ENCODE measurements at places on chromosomes 1 and 21.

- DNase-seq, result no peak
These were observed 10.3 kb downstream of the LCE4A start for GRCh38 chr1:152718238-152718637.

DNA sequence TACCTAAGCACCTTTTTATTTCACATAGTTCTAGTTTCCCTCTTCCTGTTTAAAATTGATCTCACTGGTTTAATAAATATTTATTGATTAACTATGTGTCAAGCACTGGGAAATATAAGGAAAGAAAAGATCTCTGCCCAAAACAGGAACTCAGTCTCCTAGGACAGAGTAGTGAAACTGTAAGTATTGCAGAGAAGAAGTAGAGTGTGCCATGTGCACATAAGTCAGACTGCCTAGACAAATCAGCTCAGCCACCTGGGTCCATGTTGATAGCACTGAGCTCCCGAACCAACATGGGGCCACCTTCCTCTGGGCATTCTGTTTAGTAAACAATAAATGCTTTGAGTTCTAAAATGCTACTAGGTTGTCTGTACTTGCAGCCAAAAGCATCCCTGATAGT, 9.8 kb upstream of the SSX2IP start:
- DNase-seq, result no peak

DNA sequence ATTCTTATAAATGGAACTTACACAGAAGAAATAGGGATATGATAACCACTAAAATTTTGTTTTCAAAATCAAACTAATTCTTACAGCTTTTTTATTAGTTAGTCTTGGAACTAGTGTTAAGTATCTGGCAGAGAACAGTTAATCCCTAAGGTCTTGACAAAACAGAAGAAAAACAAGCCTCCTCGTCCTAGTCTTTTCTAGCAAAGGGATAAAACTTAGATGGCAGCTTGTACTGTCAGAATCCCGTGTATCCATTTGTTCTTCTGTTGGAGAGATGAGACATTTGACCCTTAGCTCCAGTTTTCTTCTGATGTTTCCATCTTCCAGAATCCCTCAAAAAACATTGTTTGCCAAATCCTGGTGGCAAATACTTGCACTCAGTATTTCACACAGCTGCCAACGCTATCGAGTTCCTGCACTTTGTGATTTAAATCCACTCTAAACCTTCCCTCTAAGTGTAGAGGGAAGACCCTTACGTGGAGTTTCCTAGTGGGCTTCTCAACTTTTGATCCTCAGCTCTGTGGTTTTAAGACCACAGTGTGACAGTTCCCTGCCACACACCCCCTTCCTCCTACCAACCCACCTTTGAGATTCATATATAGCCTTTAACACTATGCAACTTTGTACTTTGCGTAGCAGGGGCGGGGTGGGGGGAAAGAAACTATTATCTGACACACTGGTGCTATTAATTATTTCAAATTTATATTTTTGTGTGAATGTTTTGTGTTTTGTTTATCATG, 42.3 kb upstream of the LAMC2 start:
- no peak for DNase-seq

GRCh38 chr1:183651612-183652011, 1.5 kb downstream of the APOBEC4 start:
- DNase-seq, result no peak

DNA sequence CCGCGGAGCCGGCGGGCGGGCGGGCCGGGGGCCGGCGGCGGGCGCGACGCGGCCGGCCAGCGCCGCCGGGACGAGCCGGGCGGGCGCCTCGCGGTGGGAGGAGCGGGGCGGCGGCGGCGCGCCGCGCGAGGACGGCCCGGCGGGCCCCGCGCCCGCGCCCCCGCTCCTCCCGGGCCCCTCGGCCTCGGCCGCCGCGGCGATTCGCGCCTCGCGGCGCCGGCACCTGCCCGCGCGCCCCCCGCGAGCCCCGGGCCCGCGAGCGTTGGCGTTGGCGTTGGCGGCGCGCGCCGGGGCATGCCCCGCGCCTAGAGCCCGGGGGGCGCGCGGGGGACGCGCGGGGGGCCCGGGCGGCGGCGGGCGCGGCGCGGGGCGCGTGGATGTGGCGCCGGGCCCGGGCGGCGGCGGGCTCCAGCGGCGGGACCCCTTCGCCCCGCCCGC, at the start of gene SKI:
Gene SKI (plus strand): TSS at position 163 of the 438 bp plus-strand sequence. CDS start 448 bp downstream, outside the sequence.
- no peak for DNase-seq

DNA sequence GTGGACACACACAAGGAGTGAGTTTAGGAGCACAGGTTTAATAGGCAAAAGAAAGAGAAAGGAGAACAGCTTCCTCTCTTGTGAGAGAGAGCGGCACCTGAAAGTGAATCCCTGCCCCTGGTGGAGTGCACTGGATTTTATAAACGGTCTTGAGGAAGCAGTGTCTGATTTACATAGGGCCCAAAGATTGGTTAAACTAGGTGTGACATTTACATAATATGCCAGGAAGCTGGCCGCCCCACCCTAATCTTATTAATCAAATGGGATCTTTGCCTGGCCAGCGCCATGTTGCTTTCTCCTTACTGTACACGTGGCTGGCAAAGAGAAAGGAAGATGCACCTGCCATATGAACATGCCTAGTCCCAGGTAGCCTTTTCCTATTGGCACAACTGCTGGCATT, 38.7 kb downstream of the CFH start:
- DNase-seq, result no peak

GRCh38 chr1:84769636-84770035, 79.4 kb upstream of the SSX2IP start:
- DNase-seq, result no peak

DNA sequence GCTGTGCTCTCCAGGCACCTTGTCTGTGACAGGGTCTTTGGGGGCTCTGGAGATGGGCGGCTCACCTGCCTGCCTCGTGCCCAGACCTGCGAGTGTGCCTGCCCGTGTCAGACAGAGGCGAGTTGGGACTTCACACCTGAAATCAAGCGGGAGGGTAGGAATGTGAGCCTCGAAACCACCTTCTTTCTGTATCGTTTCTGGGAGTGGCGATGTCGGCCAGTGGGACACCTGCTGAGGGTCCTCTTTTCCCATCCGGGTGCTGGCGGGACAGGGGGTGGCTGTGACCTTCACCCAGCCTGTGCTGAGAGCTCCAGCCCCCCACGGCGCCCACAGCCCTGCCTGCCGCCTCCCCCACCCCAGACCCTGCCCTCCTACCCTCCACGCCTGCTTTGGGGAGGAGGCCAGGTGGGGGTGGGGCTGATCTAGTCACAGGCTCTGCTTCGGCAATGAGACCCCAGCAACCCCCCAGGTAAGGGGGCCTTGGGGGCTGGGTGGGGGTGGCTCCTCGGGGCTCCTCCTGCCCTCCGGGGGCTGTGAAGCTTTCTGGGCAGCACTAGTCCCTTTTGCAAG, 15.6 kb upstream of the FAAP20 start:
- no peak for DNase-seq

DNA sequence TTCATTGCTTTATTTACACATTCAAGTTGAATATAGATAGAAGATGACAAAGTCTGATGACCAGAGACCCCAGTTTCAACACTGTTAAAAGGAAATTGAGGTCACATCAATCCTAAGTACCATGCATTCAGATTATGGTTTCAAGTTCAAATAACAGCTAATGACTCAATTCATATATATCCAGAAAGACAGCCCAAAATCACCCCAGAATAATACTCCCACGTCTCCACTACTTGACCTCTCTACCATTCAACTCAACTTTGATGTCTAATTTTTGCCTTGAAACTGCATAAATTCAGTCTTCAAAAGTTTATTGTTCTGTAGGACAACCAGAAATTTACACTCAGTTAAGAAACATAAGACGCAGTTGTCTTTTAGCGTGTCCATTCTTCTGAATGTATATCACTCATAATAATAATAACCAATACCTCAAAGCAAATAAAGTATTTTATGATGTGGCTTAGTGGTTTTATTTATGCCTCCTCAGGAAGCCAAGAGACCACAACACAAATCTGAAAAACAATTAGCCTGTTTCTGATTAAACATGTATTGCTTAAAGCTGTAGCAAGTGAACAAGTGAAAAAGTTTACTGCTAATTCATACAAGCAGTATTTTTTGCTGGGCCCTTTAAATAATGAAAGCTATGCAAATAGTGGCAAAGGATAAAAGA, 569.0 kb downstream of the LTN1 start:
- DNase-seq, result no peak

DNA sequence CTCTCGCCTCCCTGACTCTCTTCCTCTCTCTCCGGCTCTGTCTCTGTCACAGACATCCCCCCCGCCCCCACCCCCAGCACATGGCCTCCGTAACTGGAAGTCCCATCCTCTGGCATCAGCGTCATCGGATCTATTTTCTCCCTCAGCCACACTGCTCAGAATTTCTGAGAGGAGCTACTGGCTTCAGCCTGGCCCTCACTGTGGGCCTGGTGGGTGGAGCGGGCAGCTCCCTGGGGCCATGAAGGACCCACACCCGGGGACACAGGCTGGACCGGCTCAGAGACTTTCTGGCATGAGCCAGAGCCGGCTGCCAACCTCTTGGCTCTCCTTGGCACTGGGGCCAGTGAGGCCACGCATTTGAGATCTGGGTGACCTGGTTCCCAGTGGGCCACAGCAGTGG, 61.2 kb upstream of the CASZ1 start:
- DNase-seq, result no peak

DNA sequence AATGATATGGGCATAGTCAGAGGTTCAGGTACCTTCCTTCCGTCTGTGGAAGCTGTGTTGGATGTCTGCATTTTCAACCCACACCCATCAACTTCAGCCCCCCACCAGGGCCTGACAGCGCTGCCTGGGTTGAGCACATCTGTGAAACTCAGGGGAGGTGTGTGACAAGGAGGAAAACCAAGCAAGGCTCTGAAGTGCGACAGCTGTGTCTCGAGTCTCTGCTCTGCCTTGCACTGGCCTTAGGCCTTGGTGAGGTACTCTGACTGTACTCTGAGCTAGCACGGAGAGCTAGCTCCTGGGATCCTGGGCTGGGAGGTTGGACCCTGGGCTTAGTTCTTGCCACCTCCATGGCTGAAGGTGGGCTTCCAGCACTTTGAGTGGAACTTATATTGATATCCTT, 9.1 kb downstream of the VANGL2 start:
- no peak for DNase-seq

- DNase-seq, result no peak
These were observed 317.2 kb downstream of the LTN1 start for GRCh38 chr21:28675331-28676041.

GRCh38 chr1:185567440-185567839, 166.8 kb upstream of the HMCN1 start:
- no peak for DNase-seq

DNA sequence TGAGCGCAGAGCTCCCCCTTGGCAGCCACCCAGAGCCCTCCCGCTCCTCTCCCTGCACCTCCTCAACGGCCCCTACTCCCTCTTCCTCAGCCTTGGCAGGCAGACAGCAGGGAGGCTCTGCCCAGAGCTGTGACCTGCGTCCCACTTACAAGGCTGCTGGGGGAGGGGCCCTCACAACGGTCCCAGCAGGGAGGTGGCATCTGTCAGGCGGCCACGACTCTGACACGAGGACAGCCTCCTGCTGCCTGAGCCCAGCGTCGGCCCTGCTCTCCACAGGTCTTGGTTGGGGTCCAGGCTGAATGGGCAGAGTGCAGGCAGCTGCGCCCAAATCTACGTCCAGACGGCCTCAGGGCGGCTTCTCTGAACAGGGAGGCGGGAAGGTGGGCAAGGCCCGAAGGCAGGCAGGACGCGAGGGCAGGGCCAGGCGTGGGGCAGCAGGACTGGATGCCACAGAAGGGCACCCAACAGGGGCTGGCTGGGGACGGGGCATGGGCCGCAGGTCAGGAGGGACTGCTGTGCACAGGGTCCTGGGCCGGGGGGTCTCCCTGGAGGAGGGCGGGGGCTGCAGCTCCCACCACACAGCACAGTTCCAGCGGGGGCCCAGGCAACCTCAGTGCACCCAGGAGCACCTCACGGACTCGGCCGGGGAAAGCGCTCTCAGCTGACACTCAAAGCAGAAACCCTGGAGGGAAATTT, 7.5 kb downstream of the SLC19A1 start:
- DNase-seq, result no peak

GRCh38 chr1:241612533-241613477, 27.4 kb downstream of the CHML start:
- DNase-seq, result peak; percentile 55

DNA sequence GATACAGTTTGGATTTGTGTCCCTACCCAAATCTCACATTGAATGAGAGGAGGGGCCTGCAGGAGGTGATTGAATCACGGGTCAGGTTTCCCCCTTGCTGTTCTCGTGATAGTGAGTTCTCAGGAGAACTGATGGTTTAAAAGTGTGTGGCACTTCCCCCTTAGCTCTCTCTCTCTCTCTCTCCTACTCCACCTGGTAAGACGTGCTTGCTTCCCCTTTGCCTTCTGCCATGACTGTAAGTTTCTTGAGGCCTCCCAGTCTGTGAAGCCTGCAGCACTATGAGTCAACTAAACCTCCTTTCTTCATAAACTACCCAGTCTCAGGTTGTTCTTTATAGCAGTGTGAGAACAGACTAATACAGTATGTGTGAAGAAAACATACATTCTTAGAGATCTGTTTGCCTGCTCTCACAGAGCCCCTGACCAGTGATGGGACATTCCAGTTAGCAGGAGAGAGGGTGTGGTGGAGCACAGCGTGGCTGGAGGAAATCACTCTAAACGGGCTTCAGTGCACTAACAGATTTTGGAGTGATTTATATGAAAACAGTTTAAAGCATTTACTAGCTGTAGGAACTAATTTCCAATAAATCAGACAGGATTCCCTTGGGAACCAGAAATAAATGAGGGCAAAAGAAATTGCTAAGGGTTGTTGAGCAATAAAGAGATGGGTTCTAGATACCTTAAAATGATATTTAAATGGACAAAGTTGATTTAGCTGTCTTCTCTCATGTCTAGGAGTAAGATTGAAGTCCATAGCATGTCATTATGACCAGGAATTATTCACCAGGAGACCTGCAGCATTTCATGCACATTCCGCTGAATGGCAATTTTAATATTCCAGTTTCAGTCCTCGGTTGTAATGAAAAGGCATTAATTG, 411.0 kb downstream of the CAMTA1 start:
- no peak for DNase-seq
